HT-29 (cell line): ENCODE measurements at places on chromosomes 2 and 18. TPM values are rescaled to one million over a fixed set of nuclear protein-coding genes. Genes with fewer than 3 reads are reported as not detected.

Gene TTN
- total RNA-seq = under 0.01 TPM in 2 replicates

Gene CYBRD1
- total RNA-seq = 0.64 and 1.1 TPM in 2 replicates

Gene SPP2
- total RNA-seq = not detected in 2 replicates

Gene STARD6
- total RNA-seq = not detected in 2 replicates

Gene CROCC2
- not detected in 2 replicates for total RNA-seq

Gene AMER3
- total RNA-seq = not detected in 2 replicates

Gene PRPF40A
- 114 and 129 TPM in 2 replicates for total RNA-seq

Gene LYPD6
- 0.68 and 1.2 TPM in 2 replicates for total RNA-seq

Gene FAM237A
- not detected in 2 replicates for total RNA-seq

Gene GPBAR1
- total RNA-seq = 0.05 and 0.56 TPM in 2 replicates

Gene HOXD12
- total RNA-seq = 2.2 TPM in 1 of 2 replicates, not detected in the other

Gene STPG4
- total RNA-seq = 6.9 and 7.1 TPM in 2 replicates

Gene PTPRN
- total RNA-seq = not detected in 2 replicates

Gene PROKR1
- total RNA-seq = not detected in 2 replicates

Gene CFAP65
- total RNA-seq = not detected in 2 replicates

Gene FAM124B
- total RNA-seq = not detected in 2 replicates

Gene ASPRV1
- total RNA-seq = 1.1 and 2.1 TPM in 2 replicates

Gene TGFA
- 37.5 and 43.3 TPM in 2 replicates for total RNA-seq

Gene SLC8A1
- 0.10 and 0.16 TPM in 2 replicates for total RNA-seq

Gene CERKL
- 0.20 and 0.83 TPM in 2 replicates for total RNA-seq

Gene SPEG
- total RNA-seq = 6.7 and 8.3 TPM in 2 replicates

Gene SIX3
- not detected in 2 replicates for total RNA-seq

Gene CDH19
- total RNA-seq = not detected in 2 replicates

Gene PIEZO2
- total RNA-seq = not detected in 2 replicates

Gene KCNS3
- total RNA-seq = 0.05 TPM in 1 of 2 replicates, not detected in the other

Gene MDH1B
- 0.44 TPM in 1 of 2 replicates, not detected in the other for total RNA-seq

Gene SERPINB12
- not detected in 2 replicates for total RNA-seq

Gene ZNF892
- not detected in 2 replicates for total RNA-seq

Gene EMILIN1
- 0.65 and 1.1 TPM in 2 replicates for total RNA-seq

Gene ZNF519
- 9.3 and 15.6 TPM in 2 replicates for total RNA-seq

Gene CHRNG
- total RNA-seq = not detected in 2 replicates

Gene LRATD1
- 0.69 and 1.1 TPM in 2 replicates for total RNA-seq

Gene KCNIP3
- total RNA-seq = 0.74 and 1.1 TPM in 2 replicates

Gene FTCDNL1
- total RNA-seq = 0.69 TPM in 1 of 2 replicates, not detected in the other

Gene CFC1
- total RNA-seq = not detected in 2 replicates

Gene DSC2
- total RNA-seq = 4.9 and 5.7 TPM in 2 replicates

Gene NCKAP5
- 0.03 TPM in 1 of 2 replicates, not detected in the other for total RNA-seq

Gene SERPINB13
- total RNA-seq = not detected in 2 replicates

Gene ARID5A
- total RNA-seq = 2.5 and 3.2 TPM in 2 replicates

Gene ABCG8
- not detected in 2 replicates for total RNA-seq

Gene ACTG2
- not detected in 2 replicates for total RNA-seq

Gene B3GNT2
- total RNA-seq = 19.3 and 23.0 TPM in 2 replicates

Gene RNF125
- total RNA-seq = 1.7 and 2.1 TPM in 2 replicates

Gene NDUFV2
- total RNA-seq = 135 and 152 TPM in 2 replicates

Gene REG1B
- not detected in 2 replicates for total RNA-seq

Gene TLX2
- total RNA-seq = 0.08 TPM in 1 of 2 replicates, not detected in the other

Gene CCDC74A
- total RNA-seq = 5.4 and 5.6 TPM in 2 replicates

Gene HMSD
- not detected in 2 replicates for total RNA-seq

Gene MAP4K4
- 7.6 and 9.2 TPM in 2 replicates for total RNA-seq

Gene KDM3A
- total RNA-seq = 14.3 and 14.6 TPM in 2 replicates

Gene FBXO15
- total RNA-seq = not detected in 2 replicates

Gene ATP9B
- total RNA-seq = 24.9 and 27.1 TPM in 2 replicates

Gene TUBB8B
- not detected in 2 replicates for total RNA-seq
